ENCODE measurements at places on chromosomes 1 and 21. TPM values are rescaled to one million over a fixed set of nuclear protein-coding genes. Genes with fewer than 3 reads are reported as not detected.

DNA sequence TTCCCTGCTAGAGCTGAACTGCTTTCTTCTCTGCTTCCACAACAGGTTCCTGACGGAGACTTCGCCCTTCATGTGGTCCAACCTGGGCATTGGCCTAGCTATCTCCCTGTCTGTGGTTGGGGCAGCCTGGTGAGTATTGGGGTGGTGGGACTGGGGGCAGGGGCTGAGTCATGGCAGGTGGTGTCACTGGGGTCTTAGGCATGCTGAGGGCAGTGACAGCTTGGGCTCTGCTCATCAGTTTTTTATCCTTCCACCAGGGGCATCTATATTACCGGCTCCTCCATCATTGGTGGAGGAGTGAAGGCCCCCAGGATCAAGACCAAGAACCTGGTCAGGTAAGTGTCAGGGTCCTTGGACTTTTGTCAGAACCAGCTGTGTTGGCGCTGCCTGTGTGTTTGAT lies 1.3 kb downstream of the ATP6V0B start:
- DNase-seq, result no peak

DNA sequence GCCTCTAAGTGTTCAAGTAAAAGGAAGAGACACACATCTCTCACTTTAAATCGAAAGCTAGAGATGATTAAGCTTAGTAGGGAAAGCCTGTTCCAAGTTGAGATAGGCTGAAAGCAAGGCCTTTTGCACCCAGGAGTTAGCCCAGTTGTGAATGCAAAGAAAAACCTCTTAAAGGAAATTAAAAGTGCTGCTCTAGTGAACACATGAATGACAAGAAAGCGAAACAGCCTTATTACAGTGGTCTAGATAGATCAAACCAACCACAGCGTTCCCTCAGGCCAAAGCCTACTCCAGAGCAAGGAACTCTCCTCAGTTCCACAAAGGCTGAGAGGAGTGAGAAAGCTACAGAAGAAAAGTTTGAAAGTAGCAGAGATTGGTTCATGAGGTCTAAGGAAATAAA lies 14.9 kb downstream of the TCP10L start:
- DNase-seq, result no peak

APCS gene
- not detected for total RNA-seq

NCAM2 gene
- 7.0 TPM for total RNA-seq
